ENCODE measurements at places on chromosomes 2 and 18.
A peak's percentile ranks its signal among the peaks of the same experiment; 100 is the strongest.

- H3K36me3 ChIP-seq, result no peaks in the 10 kb centered on the region
- H3K4me1 ChIP-seq, result no peaks in the 10 kb centered on the region
- DNase-seq, result no peak
- no peaks in the 10 kb centered on the region for H3K27me3 ChIP-seq
- no peak overlapping the region for H3K4me3 ChIP-seq
- no peak overlapping the region for H3K27ac ChIP-seq
Measured at GRCh38 chr2:212998626-212999359, 152.6 kb downstream of the IKZF2 start.

GRCh38 chr18:79403723-79404566, 8.2 kb downstream of the NFATC1 start:
- H3K36me3 ChIP-seq, result peaks cover 5% of the 10 kb centered on the region
- H3K4me3 ChIP-seq, result peak overlapping the region; percentile 14
- peak overlapping the region; percentile 95 for H3K27ac ChIP-seq
- DNase-seq, result no peak

- peak overlapping the region; percentile 53 for H3K27ac ChIP-seq
- no peaks in the 10 kb centered on the region for H3K4me1 ChIP-seq
- no peaks in the 10 kb centered on the region for H3K36me3 ChIP-seq
- DNase-seq, result no peak
- no peaks in the 10 kb centered on the region for H3K27me3 ChIP-seq
Measured at GRCh38 chr2:200155652-200156051, 150.8 kb upstream of the SPATS2L start.

DNA sequence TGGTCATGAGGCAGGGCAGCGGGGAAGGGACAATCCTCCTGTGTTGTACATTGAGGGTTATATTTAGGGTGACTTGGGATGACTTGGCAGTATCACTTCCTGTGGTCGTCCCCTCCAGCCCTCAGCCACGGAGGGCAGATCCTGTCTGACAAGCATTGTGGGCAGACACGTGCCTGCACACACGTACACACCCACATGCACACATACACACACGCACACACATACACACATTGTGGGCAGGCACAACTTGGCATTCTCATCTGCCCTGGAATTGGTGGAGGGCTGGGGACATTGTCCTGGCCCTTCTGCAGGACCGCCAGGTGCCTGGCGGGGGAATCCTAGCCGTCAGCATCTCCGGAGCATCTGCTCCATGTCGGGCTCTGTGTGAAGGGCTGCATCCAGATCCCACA, 47.6 kb downstream of the ODC1 start:
- H3K4me1 ChIP-seq, result peaks cover 32% of the 10 kb centered on the region
- H3K27me3 ChIP-seq, result no peaks in the 10 kb centered on the region
- no peak overlapping the region for H3K4me3 ChIP-seq

- H3K4me3 ChIP-seq, result no peak overlapping the region
- no peak for DNase-seq
- no peaks in the 10 kb centered on the region for H3K36me3 ChIP-seq
- no peak overlapping the region for H3K27ac ChIP-seq
Measured at GRCh38 chr2:4903656-4904348, 788.4 kb upstream of the SOX11 start.

DNA sequence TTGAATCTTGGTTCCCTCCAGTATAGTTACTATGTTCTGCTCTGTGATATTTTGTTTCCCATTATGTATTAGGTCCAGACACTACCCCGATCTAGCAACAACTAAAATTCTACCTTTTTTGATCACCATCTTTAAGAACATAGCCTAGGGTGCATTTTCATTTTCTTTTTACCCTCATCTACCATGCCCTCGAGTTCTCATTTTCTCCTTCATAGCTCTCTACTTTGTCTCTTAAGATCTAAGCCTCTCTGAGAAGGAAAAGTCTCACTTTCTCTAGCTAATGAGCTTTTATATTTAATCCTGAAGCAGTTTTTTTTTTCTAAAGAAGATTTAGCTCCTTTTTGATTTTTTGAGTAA, 1089.4 kb upstream of the SLC39A10 start:
- H3K36me3 ChIP-seq, result no peaks in the 10 kb centered on the region
- DNase-seq, result no peak
- no peaks in the 10 kb centered on the region for H3K4me1 ChIP-seq
- no peaks in the 10 kb centered on the region for H3K27me3 ChIP-seq
- no peak overlapping the region for H3K27ac ChIP-seq
- no peak overlapping the region for H3K4me3 ChIP-seq

DNA sequence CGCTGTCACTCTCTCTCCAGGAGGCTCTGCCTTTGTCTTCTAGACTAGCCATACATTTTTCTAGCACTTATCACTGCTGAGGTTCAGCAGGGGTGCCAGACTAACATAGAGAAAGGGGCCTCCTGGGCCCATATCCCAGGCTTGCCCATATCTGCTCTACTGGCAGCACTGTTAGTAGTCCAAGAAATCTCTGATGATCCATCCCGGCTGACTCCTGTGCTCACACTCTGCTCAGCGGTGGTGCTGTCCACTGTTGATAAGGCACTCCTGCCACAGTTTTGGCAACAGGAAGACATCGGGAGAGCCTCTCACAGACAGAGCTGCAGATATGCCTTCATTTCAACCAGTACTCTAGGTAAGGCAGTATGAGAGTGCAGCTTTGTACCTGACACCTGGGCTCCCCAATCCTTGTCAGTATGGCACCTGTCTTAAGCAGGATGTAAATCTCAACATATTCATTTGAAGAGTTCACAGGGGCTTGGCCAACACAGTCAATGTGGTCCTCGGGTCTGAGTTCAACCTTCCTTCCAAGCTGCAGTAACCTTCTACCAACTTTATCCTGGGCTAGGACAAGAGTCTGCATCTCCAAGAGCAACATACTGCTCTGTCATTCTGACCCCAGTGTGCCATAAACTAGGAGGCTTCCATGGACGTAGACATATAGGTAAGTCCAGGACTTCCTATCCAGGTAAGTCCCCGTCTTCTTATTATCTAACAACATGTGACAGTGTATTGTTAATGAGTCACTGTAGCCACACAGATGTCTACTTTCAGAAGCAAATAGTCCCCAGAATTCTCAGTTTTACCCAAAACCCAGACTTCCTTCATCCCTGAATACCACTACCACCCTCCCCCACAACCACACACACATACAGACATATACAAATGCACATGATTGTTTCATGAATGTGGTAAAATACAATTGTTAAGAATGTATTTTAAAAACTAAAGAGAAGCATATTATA, 16.2 kb downstream of the KLF7 start:
- H3K27ac ChIP-seq, result no peak overlapping the region
- H3K4me3 ChIP-seq, result no peak overlapping the region
- no peaks in the 10 kb centered on the region for H3K27me3 ChIP-seq

DNA sequence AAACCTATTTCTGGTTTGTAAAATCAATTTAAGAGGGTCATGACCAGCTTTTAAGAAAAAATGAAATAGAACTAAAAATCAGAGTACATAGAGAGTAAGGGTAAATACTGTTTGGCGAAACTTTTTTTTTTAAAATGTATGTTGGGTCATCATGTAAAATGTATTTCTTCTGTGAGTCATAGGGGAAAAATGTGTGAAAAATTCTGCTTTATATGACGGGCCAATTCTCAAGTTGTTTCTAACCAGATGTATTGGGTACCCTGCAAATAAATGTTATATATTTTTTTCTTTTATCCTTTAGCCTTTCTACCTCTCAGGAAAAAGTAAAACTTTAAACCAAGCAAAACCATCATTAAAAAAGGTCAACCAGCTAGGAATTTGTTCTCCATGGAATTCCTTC, 13.9 kb downstream of the AFTPH start:
- no peak overlapping the region for H3K27ac ChIP-seq
- no peaks in the 10 kb centered on the region for H3K36me3 ChIP-seq
- H3K4me3 ChIP-seq, result no peak overlapping the region

DNA sequence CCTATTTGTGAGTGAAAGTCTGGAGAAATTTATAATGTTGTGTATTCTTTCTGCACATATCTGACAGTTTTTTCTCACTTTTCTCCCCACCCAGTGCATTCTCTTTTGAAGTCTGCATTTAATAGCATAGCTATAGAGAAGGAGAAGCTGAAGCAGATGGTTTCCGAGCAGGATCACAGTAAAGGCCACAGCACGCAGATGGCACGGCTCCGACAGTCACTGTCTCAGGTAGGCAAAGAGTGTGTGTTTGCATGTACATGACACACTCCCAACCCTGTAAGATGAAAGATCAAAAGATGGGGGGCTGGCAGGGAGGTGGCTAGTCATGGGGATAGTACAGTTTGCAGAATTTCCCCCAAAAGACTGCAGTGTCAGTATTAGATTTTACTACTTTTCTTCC, 89.4 kb downstream of the PRKRA start:
- H3K4me1 ChIP-seq, result no peaks in the 10 kb centered on the region
- no peaks in the 10 kb centered on the region for H3K36me3 ChIP-seq
- no peak for DNase-seq
- no peak overlapping the region for H3K4me3 ChIP-seq
- H3K27ac ChIP-seq, result no peak overlapping the region
- no peaks in the 10 kb centered on the region for H3K27me3 ChIP-seq

- no peak for DNase-seq
- H3K27me3 ChIP-seq, result no peaks in the 10 kb centered on the region
- no peaks in the 10 kb centered on the region for H3K4me1 ChIP-seq
- H3K36me3 ChIP-seq, result no peaks in the 10 kb centered on the region
- no peak overlapping the region for H3K4me3 ChIP-seq
Measured at GRCh38 chr2:187500585-187501359, 52.7 kb upstream of the CALCRL start.

- no peaks in the 10 kb centered on the region for H3K36me3 ChIP-seq
- DNase-seq, result no peak
- no peaks in the 10 kb centered on the region for H3K27me3 ChIP-seq
- H3K27ac ChIP-seq, result no peak overlapping the region
- H3K4me1 ChIP-seq, result peaks cover 13% of the 10 kb centered on the region
- H3K4me3 ChIP-seq, result peak overlapping the region; percentile 39
Measured at GRCh38 chr2:128736046-128736688, 417.5 kb upstream of the HS6ST1 start.

DNA sequence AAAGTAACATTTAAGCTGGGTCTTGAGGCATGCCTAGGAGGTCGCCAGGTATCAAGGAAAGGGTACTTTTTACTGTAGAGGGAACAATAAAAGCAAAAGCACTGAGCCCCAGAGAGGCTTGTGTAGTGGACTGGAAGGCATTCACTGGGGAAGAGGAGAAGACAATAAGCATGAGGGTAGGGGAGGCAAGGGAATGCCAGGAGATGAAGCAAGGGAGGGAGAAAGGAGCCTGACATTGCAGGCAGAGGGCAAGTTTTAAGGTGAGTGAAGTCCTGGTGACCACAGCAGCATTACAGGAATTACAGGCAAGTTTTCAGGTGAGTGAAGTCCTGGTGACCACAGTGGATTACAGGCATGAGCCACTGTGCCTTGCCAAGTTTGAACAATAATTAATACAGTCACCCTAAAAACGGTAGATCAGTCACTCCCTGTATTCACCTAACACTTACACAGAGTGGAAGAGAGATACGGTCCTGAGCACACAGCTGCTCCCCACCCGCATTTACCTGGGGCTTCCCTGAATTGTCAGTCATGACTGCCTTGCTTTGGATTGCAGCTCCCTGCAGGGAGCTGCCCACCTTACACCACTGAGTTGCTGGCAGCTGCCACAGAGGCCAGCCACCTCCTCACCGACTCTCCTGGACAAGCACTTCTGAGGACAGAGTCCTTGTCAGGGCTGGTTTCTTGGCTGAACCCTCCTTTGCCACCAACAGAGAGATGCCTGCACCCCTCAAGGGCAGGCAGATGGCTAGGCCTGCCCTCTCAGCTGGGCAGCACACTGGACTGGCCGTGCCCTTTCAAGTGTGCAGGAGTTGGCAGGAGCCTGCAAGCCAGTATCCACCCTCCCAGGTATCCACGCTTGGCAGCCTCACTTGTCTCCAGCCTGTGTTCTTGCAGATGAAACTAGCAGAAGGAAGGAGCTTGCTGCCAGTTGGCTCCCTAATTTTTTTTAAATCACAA, 153.2 kb upstream of the MSH6 start:
- H3K36me3 ChIP-seq, result no peaks in the 10 kb centered on the region
- no peak overlapping the region for H3K27ac ChIP-seq
- no peak for DNase-seq
- H3K27me3 ChIP-seq, result no peaks in the 10 kb centered on the region

DNA sequence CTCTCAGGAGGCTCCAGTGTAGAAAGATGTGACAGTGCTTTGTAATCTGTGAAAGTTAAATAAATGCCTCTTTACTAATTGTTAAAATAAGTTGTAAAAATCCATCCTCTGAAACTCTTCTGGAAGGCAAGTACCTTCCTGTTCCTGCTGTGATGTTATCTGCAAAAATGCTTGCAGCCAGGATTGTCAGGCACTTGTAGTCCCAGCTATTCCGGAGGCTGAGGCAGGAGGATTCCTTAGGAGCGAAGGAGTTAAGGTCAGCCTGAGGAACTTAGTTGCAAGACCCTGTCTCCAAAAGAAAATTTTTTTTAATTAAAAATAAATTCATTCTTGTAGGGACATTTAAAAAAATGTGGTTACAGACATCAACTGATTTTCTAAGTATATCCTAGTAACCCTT, 22.7 kb upstream of the BMPR2 start:
- no peak for DNase-seq
- H3K4me1 ChIP-seq, result no peaks in the 10 kb centered on the region
- H3K27me3 ChIP-seq, result no peaks in the 10 kb centered on the region

GRCh38 chr18:63588909-63589308, 1.8 kb downstream of the SERPINB13 start:
- H3K4me3 ChIP-seq, result no peak overlapping the region
- DNase-seq, result no peak
- no peaks in the 10 kb centered on the region for H3K4me1 ChIP-seq
- H3K27ac ChIP-seq, result no peak overlapping the region
- H3K36me3 ChIP-seq, result no peaks in the 10 kb centered on the region

Measured in tibial nerve (tissue), 4 donors.